Immature natural killer cell (primary cell): ENCODE measurements at places on chromosomes 6 and 20.

DNA sequence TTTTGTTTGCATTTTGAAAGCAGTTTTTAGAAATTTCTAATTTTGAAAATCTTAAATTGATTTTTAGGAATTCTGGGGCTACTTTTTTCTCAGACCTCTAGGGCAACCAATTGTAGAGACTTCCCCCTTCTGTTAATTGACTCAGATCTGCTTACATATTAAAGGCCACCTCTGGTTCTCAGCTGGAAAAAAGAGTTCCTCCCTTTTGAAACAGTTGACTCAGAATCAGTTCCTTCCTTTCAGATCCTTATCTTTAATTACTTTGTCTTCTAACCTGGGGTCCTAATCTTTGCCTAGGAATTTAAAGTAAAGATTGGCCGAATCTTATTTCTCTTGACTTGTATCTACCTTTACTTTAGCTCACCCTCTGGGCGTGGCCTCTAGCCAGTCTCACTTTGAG, 146.8 kb downstream of the LAMA2 start:
- DNase-seq: no peak

DNA sequence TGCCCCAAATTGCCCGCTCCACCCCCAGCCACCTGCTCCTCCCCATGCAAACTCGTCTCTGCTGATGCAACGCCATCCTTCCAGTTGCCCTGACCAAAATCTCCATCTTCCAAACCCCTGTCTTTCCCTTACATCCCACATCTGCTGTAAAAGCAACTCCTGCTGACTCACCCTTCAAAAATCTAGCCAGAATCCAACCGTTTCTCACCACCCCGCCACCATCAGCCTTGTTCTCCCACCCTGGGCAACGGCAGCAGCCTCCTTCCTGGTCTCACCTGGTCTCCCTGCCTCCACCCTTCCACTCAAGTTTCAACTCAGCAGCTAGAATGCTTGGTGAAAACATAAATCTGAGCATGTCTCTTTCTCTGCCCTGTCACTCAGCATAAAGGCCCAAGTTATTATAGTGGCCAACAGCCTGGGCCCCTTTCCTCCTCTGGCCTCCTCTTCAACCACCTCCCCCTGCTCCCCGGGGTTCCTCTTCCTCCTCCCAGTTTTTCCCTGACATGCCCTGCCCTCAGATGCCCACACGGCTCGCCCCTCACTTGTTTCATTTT, 7.2 kb upstream of the SYNJ2 start:
- DNase-seq: no peak

GRCh38 chr6:14593286-14593685, 475.7 kb downstream of the CD83 start:
- no peak for DNase-seq

GRCh38 chr6:9272671-9273070, 837.3 kb upstream of the SLC35B3 start:
- DNase-seq: no peak

DNA sequence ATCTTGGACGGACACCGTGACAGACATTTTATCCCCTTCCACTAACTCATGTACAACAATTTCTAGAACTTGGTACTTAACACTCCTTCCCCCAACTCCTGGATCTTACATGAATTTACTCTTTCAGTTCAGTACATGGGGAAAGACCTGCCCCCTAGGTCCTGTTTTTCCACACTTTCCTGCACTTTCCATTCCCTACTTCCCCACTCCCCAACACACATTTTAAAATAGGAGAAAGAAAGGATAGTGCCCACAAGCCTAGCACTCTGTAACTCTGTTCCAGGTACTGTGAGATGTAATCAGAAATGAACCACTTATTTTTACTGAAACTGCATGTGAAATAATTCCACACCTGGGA, 1.3 kb downstream of the ADGRG6 start:
- no peak for DNase-seq

- no peak for DNase-seq
These were observed 121.4 kb downstream of the TBXT start for GRCh38 chr6:166046226-166046625.

DNA sequence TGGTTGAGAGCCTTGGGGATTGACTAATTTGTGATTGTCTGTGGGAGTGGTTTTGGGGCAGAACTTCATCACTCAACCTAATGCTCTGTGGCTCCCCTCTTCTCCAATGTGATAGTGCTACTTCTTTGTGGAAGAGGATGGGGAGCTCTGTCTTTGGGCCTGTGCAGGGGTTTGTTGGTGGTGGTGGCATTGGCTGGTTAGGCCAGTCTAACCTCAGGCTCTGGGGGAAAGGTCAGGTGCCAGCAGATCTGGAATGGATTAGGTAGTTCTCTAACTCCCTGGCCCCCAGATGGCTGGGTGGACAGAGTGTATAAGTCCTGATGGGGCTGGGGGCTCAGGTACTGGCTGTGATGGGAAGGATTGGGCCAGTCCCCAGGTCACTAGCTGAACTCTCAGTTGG, 129.0 kb upstream of the CHD6 start:
- DNase-seq: no peak

DNA sequence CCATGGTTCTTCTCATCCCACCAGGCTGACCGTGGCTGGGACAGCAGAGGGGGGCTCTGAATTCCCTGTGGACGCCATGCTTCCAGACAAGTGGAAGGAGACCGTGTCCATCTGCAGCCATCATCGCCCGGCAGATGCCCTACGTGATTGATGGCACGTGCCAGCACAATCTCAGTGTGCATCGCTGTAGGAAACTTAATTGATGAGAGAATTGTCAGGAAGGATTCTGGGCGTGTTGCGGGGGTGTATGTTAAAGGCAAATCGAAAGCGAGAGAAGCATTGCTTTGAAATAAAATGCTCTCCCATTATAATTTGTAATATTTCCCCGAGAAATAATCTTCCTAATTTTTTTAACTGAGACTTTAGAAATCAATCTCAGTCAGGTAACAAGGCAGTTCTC, 185.5 kb upstream of the CDH4 start:
- no peak for DNase-seq

DNA sequence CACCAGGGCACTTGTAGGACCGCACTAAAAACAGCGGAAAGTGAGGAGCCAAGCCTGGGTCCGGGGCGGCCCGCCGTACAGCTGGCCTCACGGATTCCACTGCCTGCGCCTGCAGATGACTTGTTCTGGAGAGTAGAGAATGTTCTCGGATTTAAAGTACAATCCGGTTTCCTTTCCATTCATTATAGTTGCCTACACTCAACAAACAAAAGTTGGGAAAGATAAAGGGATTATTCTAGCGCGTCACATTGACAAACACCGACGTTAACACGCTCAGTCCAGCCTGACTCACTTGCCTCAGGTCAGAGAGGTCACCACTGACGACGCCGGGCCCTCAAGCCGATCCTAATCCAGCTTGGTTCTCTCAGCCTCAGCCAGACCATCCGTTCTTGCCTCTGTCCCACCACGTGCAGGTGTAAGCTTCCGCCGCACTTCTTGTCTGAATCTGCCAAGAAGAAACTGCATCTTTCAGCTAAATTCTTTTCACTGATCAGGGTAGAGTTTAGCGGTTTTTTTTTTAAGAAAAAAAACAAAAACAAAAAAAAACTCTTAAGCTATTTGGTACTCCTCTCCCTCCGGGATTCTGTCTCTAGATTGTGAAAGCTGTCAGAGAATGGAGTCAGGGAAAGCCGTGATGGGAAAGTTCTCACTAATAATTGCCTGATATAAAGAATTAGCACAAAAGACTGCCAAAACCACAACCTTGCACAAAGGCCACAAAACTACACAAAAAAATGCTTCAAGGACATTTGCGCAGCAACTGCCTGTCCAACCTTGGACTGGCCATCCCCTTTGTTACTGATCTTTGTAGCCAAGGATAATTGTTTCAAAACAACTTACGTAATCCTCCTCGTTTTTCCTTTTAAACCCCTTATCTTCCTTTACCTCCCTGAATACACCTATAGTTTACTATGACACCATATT, 1.1 kb upstream of the PHF10 start:
- DNase-seq: no peak

DNA sequence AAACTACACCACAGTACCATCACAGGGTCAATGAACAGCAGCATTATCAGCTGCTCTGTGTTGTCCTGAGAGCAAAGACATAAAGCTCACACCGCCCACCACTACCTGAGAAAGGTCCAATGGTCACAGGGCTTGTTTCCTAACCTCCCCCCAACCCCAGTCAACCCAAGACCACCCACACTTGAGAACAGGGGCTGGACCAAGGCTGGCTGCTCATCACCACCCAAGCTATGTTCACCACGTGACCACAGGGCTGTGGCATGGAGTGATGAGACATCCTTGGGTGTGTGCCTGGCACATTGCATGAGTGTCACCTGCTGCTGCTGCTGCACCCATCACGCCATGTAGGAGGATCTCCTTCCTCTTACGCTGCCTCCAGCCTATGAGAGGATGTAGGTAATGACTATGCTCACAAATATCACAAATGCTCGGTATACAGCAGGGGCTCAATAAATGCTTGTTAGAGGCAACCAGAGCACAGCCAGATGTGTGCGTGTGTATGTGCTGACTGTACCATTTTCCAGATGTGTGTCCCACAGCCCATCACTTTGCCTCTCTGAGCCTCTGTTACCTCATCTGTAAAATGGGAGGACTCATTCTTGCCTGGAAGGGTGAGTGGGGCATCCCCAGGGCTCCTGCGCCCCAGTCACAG, 23.3 kb upstream of the SIRPA start:
- no peak for DNase-seq

- peak; percentile 11 for DNase-seq
These were observed 822 bp downstream of the ELOVL4 start for GRCh38 chr6:79946272-79947190.

DNA sequence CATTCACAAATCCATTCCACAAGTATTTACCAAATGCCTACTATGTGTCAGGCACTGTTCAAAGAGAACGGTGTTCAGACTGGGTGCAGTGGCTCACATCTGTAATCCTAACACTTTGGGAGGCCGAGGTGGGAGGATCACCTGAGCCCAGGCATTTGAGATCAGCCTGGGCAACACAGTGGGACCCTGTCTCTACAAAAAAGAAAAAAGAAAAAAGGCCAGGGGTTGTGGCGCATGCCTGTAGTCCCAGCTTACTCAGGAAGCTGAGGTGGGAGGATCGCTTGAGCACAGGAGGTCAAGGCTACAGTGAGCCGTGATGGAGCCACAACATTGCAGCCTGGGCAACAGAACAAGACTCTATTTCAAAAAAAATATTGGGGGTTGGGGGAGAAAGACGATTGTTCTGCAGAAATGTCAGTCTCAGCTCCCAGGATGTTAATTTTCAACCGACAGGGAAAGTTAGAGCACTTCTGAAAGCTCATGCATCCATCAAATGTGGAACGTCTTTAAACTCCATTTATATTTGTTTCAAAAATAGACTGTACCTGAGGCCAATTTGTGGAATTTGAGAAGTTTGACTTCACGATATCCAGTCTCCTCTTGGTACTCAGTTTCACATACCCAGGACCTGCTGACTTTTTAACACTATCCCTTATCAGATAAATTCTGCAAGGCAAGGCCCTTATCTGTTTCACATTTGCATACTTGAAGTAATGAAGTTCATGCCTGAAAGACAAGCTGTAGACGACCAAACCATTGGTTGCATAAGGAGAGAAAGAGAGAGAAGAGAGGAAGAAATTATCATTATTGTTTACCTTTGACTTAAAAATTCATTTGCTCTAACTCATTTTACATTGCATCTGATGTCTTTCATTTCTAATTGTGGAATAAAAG, 14.8 kb upstream of the BTN3A2 start:
- no peak for DNase-seq

DNA sequence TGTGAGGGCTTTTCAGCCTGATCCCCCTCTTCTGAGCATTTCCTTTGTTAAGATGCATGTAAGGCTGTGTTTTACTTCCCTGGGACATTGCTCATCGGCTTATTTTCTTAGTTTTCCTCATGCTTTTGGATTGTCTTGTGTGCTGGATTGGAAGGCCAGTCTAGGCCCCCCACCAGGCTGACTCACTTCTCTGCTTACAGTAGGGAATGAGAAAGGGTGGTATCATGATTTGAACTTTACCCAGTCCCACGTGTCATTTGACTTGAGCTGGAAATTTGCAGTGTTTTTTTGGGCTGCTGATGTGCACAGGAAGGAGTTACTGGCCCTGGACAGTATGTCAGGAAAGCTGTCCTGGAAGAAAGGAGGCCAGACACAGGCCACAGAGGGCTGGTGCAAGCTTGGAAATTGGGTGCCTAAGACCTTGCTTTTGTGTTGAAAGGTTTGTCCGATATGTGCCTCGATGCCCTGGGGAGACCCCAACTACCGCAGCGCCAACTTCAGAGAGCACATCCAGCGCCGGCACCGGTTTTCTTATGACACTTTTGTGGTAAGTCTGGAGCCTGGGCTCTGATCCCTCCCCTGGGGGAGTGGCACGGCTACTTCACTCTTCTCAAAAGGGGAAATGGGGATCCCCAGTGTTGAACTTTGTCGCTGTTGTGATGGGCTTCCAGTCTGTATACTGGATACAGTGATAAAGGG, 12.8 kb downstream of the RNF114 start:
- no peak for DNase-seq

DNA sequence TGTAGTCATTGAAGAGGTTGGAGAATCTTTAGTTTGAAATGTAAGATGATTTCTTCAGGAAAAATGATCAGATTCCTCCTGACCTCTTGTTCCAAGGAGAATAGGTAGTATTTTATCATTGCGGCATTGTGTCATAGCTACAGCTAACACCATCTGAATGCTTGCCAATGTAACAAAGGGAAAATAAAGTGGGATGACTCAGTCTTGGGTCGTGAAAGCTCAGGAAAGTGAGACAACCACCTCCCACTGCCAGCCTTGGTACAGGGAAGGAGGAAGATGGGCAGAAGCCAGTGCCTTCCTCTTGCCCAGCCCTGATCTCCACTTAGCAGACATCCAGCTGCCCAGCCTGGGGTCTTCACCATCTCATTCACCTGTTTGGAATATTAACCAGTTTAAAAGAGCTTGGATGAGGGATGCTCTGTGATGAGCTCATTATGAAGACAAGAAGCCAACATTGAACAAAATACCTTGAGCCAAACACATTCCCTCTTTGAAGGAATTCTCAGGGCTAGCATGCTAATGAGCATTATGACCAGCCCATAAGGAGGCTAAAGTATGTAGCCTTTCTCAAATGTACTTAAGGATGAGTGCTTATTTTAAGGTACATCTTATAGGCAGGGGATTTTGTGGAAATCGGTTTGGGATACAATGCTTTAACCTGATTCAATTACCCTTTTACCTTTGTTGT, 40.0 kb upstream of the APCDD1L start:
- DNase-seq: no peak

GRCh38 chr6:136426627-136427377, 123.4 kb downstream of the MAP7 start:
- DNase-seq: no peak

- no peak for DNase-seq
These were observed 86.1 kb downstream of the SLX4IP start for GRCh38 chr20:10521068-10521831.
